ENCODE measurements at places on chromosomes 12 and 14.

DNA sequence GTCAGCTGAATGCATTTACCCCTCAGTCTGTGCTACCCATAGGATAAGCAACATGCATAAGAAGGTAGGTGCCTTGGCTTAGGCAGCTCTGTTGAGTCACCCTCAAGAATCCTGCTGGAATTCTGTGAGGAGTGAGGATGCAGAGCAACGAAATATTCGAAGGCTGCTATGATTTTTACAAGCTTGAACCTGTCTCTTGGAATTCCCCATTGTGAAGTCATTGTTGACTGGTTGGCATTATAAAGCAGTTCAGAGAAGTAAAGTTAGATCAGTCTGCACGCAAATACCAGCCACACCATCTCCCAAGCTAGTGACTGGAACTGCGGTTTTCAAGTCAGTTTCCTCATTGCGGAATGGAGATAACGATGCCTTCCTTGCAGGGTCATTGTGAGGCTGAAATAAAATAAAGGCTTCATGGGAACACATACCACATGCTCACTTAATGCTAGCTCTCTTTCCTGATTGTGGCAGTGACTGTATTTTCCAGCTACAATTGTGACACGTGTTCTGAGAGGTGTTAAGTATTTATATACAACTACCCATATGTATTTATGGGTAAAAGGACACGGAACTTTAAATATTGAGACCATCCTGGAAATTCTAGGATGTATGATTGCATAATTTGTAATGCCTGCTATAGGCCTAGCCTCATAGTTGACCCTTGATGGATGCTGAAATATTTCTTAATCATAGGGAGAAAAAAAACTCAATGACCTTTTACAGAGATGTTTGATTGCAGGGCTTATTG, 96.7 kb downstream of the ETV6 start:
- no peak for DNase-seq

- no peak for DNase-seq
Measured at GRCh38 chr14:90871605-90872233, 55.5 kb upstream of the TTC7B start.

DNA sequence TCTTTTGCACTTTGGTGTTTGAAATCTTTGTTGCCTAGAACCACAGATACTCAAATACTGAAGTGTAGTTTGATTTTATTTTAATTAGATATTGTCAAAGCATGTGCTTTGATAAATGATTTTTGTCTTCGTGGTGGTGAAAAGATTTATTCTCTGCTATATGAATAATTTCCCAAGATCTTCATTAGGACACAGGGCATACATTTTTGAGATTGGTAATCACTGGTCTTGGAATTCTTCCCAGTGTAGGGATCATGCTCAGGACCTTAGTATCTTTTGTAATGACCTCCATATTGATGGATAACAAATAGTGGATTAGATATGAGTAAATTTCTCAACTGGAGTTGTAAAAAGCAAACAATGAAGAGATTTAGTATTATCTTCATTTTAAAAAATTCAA, 28.2 kb downstream of the TBK1 start:
- no peak for DNase-seq

DNA sequence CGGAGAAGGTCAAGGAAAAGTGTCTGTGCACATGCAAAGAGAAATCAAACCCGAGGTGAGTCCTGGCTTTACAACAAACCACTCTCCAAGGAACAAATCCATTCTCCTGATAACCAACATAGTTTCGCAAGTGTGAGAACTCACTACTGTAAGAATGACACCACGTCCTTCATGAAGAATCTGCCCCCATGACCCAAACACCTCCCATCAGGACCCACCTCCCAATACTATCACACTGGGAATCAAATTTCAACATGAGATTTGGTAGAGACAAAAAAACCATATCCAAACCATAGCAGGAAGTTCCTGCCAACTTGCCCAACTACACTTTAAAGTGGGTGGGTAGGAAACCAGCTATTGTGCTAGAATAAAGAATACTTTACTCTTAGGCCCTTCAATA, 2.4 kb upstream of the ERC1 start:
- no peak for DNase-seq

DNA sequence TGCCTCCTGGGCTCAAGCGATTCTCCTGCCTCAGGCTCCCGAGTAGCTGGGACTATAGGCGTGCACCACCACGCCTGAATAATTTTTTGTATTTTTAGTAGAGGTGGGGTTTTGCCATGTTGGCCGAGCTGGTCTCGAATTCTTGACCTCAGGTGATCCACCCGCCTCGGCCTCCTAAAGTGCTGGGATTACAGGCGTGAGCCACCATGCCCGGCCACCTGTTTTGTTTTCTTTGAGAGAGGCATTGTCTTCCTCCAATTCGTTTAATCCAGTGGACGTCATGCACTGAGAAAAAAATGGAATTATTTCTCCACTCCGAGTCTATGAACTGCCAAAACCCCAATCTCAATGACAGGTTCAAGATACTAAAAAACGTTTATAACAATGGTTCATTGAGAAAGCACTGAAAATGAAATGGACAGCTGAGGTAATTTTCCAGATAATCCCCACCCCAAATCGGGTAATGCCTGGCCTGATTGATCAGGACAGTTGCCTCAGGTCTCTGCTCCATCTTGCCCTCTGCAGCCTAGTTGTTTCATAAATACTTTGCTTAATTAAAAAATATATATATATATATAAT, 132.7 kb upstream of the PARP11 start:
- no peak for DNase-seq

DNA sequence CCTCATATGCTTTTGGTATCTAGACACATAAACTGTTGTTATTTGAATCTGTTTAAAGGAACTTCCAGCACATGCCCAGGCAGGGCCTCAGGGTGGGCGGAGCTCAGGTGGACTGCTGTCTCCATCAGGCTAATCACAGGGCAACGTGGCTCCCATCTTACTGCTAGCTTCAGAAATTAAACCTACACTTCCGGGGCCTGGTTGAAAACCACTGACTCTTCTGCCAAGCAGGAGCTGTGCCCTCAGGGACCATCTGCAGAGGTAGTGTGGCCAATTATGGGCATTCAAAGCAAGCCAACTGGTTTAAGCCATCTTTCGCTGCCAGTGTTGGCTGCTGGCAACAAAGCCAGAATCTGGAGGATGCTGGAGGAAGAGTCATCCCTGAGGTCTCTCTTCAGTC, 97.5 kb downstream of the TMX1 start:
- DNase-seq, result no peak

DNA sequence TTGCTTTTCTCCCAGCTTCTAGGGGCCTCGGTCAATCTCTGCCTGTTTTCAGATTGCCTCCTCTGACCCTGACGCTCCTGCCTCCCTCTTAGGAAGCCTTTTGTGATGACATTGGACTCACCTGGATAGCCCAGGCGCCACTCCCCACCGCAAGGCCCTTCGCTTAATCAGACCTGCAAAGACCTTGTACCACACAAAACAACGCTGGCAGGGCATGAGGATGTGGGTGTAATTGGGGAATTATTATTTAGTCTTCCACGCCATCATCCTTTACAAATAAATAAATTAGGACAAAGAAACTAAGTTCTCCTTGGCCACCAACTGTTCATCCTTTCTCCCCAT, 7.7 kb upstream of the VPS37B start:
- no peak for DNase-seq

DNA sequence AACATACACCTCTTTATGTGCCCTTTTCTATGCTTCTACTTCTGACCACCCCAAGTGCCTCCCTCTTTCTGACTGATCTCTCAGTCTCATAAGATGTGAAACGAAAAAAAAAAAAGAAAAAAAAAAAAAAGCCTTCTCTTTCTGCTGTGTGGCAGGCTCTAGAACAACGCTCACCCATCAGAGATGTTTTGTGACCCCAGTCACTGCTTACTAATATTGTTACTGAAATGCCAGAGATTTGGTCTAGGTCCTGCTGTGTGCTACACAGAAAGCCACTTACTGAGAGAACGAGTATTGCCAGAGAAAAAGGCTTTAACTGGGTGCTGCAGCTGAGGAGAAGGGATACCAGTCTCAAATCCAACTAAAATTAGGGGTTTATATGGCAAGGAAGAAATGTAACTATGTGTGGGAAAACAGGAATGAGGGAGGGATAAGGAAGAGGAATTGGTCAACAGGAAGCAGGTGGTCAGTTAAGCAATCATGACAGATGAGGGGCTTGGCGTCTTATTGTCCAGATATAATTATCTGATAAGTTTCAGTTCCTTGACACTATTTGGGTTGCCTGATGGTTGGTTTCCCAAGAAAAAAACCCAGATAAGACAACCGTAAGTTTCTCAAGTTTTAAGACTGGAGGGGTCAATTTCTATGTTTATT, 149.0 kb downstream of the NAV3 start:
- no peak for DNase-seq

DNA sequence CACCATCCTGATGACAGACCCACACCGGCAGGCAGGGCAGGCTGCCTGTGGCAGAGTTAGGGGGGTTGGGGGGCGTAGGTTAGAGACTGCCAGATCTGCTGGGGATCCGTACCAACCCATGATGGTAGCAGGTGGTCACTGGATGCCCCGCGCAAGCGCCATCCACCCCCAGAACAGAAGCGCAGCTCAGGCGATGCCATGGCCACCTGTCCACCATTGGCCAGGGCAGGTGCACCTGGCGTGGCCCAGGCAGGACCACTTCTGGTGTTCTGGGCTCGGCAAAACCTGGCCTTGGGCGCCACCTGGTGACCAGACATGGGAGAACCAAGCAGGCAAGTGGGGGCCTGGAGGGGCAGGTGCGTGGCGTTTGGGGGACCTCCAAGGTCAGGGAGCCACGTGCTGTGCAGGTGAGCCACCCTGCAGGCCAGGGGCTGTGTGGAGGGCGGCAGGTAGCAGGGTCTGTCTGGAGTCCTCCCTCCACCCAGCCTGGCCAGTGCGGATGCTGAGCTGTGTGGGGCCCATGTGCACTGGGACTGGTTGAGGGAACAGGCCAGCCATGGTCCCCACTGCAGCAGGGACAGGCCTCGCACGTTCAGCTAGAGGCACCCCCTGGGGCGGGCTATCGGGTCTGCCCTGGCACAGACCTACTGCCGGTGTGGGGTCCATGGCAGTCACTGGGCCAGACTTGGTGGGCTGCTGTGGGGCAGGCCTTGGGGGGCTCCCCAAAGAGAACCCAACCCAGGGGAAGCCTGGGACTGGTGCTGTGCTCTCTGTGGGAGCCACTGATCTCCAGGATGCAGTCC, 15.6 kb downstream of the BAG5 start:
- DNase-seq, result peak; percentile 88

DNA sequence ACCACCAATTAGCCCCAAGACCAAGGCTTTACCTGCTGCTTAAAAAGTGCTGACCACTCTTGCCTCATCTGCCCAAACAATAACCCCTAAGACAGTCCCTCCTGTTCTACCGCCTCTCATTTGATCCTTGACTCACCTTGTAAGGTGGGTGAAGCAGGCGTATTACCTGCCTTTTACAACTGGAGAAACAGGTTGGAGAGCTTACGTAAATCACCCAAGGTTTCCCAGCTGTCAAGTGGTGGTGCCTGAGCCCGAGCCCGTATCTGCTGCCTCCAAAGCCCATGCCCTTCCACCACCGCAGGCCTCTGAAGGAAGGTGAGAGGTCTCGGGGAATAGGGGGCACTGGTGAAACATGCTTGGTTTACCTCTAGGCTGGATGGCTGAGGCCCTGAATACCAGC, 36.6 kb downstream of the MAX start:
- no peak for DNase-seq

DNA sequence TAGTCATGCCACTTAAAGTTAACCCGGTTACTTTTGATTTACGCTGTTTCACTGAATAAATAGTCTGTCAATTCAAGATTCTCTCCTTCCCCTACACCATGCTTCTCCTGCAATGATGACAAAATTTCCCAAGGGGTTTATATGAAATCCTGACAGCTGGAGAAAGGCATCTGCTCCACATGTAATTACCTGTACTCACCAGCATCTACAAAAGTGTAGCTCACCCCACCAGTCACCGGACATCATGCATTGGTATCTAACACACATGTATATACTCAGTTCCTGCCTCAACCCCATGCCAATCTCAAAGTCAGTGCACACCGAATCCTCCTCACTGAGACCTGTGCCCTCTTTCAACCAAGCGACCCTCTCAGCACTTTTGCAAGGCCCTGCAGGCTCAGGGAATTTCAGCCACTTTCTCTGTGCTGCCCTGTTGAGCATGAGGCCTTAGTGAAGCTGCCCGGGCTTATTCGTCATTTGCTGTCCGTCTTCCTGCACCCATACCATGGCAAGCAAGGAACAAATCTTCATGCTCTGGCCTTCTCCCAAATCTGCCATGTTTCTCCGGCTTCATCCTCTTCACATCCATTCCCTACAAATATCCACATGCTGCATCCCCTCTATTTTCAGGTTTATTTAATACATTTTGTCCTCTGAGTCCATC, 131.6 kb downstream of the SEC23A start:
- no peak for DNase-seq

DNA sequence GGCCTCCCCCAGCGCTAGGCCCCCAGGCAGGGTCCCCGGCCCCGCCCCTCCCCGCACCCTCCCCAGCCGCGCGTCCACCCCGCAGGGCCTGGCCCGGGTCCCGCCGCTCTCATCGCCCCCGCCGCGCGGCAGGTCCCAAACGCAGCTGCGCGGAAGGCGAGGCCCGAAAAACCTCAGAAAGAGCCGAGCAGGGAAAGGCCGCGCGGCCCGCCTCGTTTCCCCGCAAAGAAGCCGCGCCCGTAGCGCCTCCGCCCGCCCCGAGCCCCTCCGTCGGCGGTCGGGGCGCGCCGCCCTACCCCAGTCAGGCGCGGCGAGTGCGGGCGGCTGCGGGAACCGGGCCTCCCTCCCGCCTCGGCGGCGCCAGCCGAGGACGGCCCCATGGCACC, 324 bp downstream of the POLE start:
- no peak for DNase-seq

DNA sequence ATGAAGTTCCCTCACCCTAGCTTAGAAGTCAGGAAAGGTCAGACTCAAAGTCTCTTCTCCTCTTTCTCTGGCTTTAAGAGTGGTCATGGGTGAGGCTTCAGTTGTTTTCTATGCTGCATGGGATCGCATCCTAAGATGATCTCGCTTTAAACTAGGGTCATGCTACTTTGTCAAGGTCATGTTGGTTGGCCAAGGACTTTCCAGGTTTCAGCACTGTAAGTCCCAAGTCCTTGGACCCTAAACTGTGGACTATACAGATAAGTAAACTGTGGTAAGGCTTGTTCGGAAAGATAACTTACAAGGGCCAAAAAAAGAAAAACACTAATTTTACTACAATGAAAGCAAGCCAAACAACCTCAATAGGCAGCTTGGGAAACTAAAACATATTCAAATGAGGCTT, 17.4 kb downstream of the HAL start:
- DNase-seq, result no peak

- DNase-seq, result no peak
Measured at GRCh38 chr14:99435327-99435726, 45.3 kb downstream of the SETD3 start.

DNA sequence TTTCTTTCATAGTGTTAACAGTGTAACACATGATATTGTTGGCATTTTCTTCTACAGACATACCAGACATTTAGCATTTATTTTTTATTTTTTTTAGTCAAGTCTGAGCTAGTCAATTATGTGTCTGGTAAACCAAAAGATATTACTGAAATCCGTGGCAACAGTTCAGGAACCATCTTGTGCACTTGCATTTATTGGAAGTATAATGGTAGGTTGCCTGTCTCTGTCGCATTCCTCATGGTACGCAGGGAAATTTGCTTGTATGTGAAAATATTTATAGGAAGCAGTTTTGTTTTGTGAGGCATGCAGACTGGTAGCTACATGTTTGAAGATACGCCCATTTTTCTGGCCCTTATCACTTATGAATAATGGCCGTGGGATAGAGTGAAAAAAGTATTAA, 186.1 kb upstream of the SLC38A2 start:
- no peak for DNase-seq
